ENCODE measurements at places on chromosomes 3 and 15.

DNA sequence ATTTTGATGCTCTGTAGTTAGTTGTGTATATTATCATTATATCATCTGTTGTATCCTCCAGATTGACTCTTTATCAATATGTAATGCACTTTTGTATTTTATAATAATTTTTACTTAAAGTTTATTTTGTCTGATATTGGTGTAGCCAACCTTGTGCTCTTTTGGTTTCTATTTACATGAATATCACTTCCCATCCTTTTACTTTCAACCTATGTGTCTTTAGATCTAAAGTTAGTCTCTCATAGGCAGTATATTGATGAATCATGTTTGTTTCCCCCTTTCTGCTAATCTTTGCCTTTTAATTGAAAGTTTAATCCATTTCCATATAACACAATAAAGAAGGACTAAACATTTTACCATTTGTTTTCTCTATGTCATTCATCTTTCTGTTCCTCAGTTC, 28.1 kb upstream of the CD200R1L start:
- DNase-seq, result no peak

- no peak for DNase-seq
These were observed 81.5 kb upstream of the NR2E3 start for GRCh38 chr15:71728881-71729280.

- no peak for DNase-seq
These were observed 63.7 kb upstream of the DLG1 start for GRCh38 chr3:197362081-197362480.

- DNase-seq, result peak; percentile 54
These were observed 601 bp downstream of the ACTL6A start for GRCh38 chr3:179563271-179563783.

DNA sequence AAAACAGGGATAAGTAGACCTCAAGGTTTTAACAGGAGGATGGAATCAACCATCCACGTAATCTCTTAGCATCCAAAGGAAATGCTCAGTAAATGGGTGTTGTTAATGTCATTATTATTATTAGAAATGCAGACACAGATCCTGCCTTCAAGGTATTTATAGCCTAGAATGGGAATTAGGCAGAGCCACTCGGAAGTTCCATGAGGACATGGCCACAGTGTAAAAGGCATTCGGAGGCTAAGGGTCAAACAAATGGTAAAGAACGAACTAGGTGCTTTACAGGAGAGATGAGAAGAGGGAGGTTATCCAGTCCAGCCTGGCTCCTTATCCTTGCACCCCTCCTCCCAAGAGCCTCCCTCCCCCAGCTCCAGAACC, 65.0 kb downstream of the SRGAP3 start:
- DNase-seq, result no peak

DNA sequence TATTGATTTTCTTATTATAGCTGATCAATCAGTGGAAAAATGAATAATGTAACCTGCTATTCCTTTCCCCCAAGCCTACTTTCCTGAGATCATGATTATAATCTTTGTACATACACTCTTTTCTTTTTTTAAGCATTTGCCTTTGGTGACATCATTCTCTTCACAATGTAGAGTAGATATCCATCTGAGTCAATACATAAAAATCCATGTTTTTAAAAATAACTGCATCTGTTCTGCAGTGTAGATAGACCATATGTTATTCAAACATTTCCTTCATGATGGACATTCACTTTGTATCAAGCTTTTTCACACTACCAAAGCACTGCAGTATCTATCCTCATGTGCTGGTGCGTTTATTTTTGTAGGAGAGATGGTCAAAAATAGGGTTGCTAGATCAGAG, 211.1 kb downstream of the PTPRG start:
- DNase-seq, result no peak

- no peak for DNase-seq
These were observed 855.1 kb downstream of the ROBO1 start for GRCh38 chr3:78912687-78913086.

DNA sequence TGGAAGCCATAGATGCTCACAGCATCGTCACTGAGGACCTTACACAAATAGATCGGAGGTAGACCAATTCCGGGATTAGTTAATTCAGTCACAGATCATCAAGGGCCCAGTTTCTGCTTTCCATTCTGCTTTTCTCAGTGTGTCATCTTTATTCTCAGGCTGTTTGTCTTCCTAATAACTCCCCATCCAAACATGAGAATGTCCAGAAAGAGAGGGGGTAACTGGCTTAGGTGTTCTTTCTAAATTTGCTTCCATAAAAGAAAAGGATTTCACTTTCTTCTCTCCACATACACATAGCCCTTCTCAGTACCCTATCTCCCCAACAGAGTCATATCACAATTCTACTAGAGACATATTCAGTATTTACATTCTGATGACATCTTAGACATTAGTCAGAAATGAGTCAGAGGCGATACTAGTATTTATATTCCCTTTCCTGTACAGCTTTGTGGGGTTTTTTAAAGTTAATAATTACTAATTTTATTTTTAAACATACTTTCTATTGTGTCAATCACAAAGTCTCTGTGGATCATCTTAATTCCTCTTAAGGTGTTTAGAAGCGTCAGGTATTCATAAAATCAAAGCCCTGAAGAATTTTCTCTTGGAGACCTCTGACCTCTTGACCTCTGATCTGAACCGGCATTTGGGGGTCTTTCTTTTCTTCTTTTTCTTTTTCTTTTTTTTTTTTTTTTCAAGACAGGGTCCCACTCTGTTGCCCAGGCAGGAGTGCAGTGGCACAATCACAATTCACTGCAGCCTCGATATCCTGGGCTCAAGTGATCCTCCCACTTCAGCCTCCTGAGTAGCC, 24.3 kb upstream of the IL12A start:
- no peak for DNase-seq

GRCh38 chr3:14262867-14263266, 84.2 kb downstream of the LSM3 start:
- DNase-seq, result no peak

DNA sequence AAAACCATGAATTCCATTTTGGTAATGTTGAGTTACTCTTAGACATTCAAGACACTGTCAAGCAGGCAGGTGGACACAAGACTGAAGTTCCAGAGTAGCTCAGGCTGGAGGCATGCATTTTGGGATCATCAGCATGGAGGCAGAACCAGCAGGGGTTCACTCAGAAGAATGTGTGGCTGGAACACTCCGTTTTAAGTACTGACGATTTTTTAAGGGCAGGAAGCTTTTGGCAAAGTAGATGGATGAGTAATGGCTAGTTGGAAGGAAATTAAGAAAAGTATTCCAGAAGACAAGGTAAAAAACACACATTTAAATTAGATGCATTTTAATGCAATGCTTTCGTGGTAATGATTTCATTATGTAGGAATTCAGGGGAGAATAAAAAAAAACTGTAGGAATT, 420.4 kb downstream of the ROBO2 start:
- DNase-seq, result no peak

GRCh38 chr3:194879991-194880939, 194.6 kb downstream of the FAM43A start:
- DNase-seq, result peak; percentile 4

- DNase-seq, result no peak
These were observed 78.2 kb upstream of the THBS1 start for GRCh38 chr15:39502611-39503195.

DNA sequence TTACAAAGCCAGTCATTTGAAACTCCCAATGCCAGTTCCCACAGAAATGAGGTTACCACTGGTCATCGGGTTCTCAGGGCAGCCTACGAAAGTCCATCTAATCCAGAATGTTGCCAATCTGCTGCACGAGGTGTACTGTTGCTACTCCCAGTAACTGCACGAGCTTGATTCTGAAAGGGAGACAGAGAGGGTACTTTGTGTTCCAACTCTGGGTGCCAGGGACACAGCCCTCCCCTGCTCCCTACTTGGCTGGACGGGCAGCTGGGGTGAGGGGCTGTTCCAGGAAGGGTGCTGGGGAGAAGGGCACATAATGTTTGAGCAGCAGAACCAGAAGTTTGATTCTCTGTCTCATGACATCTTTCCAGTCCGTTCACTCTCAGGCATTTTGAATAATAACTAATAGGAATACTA, 27.1 kb upstream of the OSBPL11 start:
- peak; percentile 66 for DNase-seq

DNA sequence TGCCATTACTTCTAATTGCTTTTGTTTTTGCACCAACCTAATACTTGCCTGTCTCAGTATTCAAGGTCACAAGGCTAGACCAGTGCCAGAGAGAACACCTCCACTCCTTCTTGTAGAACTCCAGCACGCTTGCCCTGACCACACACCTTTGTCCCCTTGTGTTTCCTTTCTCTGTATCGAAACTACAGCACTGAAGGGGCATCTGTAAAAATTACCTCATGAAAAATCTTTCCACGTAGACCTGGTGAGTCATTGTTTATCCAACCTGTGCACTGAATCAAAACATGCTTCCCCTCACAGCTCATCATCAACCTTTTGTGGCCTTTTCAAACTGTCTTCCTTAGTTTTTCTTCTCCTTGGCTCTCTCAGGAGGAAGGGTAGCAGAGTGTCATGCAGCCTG, 259.5 kb downstream of the THRB start:
- DNase-seq, result no peak

GRCh38 chr3:16183601-16184270, 9.3 kb downstream of the GALNT15 start:
- DNase-seq, result no peak

DNA sequence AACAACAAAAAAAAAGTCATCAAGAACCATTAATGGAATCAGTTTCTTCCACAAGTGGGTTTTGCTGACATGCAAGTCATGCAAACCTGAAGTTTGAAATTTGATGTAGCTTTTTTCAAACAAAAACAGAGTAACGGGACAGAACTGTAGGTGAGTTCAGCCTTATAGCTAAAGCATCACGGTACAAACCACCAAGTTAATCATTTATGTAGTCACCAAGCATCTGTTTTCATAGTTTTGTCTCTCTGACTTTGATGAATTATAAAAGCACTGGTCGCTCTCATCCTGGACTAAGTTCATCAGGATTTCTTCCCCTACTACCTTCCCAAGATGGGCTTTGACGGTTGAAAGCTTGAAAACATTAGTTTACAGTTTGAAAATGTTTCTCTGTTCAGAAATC, 117.0 kb upstream of the SAMMSON start:
- DNase-seq, result no peak

DNA sequence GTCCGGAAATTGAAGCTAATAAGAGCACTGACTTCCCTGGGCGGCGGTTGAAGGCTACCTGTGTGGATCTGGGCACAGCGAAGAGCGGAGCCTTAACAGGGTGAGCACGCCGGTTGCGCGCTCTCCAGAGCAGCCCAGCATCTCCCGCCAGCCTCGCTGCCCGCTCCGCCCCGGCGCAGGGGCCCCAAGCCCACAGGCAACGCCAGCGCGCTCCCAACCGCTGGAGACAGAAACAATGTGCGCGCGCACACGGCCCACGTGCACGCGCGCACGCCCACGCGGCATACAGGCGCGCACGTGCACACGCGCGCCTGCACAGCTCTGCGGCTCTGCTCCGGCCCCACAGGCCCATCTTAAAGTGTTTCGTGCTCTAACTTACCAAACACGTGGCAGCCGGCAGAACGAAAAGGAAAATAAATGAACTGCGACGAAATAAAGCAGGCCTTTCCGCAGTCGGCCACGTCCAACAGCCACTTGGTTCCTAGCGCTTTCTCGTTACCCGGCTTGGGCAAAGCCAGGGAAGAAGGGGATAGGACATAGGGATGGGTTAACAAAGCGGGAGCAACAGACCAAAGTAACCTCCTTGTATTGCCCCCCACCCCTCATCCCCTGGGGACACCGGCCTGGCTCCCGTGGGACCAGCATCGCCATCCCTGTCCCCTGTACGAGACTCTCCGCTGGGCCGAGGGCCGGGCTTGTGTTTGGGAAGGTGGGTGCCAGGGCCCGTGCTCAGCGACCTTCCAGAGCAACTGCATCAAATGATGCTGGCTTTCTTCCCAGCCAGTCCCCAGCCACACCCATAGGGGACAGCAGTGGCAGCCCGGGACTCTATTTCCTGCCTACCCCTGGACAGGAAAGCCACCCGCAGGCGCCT, 203.7 kb downstream of the ABHD5 start:
- DNase-seq, result peak; percentile 27

DNA sequence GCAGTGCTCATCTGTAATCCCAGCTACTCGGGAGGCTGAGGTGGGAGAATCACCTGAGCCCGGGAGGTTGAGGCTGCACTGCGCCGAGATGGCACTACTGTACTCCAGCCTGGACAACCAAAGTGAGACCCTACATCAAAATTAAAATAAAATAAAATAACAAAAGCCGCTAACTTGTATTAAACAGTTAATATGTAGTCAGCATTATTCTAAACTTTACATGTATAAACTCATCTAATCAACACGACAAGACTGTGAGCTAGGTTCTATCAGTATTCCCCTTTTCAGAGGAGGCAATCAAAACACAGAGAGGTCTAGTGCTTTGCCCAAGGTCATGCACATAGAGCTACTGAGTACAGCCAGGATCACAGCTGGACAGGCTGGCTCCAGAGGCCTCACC, 111.7 kb upstream of the LINGO1 start:
- DNase-seq, result no peak

DNA sequence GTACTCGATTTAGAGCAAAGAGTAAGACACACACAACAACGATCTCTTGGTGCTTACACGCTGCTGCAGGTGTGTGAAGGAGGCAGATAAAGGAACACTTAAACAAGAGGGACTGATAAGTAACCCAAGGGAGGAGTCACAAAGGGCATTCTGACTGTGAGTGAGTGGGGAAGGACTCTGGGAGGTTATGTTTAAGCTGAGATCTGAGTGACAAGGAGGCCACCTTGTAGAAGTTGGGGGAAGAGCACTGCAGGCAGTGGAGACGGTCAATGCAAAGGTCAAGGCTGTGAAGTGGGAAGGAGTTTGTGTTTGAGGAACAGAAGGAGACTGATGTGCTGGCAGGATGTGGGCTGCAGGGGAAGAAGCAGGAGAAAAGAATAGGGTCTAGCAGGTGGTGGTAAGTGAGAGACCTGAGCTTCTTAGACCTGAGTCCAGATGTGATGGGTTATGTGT, 63.1 kb downstream of the LPP start:
- no peak for DNase-seq

DNA sequence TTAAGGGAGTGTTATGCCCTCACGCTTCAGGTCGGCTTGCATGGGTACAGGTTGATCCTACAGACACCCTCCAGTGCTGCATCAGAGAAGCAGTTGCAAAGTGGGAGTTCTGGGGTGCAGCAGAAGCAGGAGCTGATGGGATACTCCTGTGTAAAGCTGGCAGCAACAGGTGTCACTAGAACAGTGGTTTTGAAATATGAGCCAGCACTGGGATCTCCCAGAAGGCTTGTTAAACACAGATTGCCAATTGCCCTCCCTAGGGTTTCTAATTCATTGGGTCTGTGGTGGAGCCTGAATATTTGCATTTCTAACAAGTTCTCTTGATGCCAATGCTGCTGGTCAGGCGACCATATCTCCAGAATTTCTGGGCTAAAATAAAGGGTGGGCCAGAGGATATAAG, 350.4 kb downstream of the CLSTN2 start:
- no peak for DNase-seq

GRCh38 chr3:46061108-46061720, 33.9 kb upstream of the XCR1 start:
- DNase-seq, result no peak

- DNase-seq, result no peak
These were observed 237.5 kb upstream of the IL12A start for GRCh38 chr3:159751146-159751545.

GRCh38 chr3:150267288-150267687, 140.8 kb upstream of the TSC22D2 start:
- DNase-seq, result no peak

Data from nucleus accumbens (tissue), 56 donors.